Smooth muscle cell of the coronary artery (primary cell): ENCODE measurements at places on chromosomes 3 and 15. TPM values are rescaled to one million over a fixed set of nuclear protein-coding genes. Genes with fewer than 3 reads are reported as not detected.

DUOXA2 gene
- not detected in 2 replicates for total RNA-seq

ESYT3 gene
- 0.30 and 4.3 TPM in 2 replicates for total RNA-seq

GOLGA8R gene
- total RNA-seq: 1.2 and 2.8 TPM in 2 replicates

GUCA1C gene
- total RNA-seq: not detected in 2 replicates

P2RY12 gene
- total RNA-seq: 0.35 TPM in 1 of 2 replicates, not detected in the other

FLNB gene
- 43.9 and 249 TPM in 2 replicates for total RNA-seq

CPLX3 gene
- not detected in 2 replicates for total RNA-seq

PLCB2 gene
- total RNA-seq: 0.12 and 0.23 TPM in 2 replicates

U2SURP gene
- 17.7 and 36.7 TPM in 2 replicates for total RNA-seq

LTK gene
- total RNA-seq: 0.30 TPM in 1 of 2 replicates, not detected in the other

SLC33A1 gene
- total RNA-seq: 24.9 and 25.3 TPM in 2 replicates

RETNLB gene
- total RNA-seq: not detected in 2 replicates

TMEM108 gene
- total RNA-seq: 0.08 and 0.12 TPM in 2 replicates

ALAS1 gene
- total RNA-seq: 15.8 and 34.0 TPM in 2 replicates

LEKR1 gene
- 0.38 and 0.47 TPM in 2 replicates for total RNA-seq

ACKR2 gene
- 0.15 and 0.35 TPM in 2 replicates for total RNA-seq

GRM7 gene
- total RNA-seq: not detected in 2 replicates

GPR171 gene
- not detected in 2 replicates for total RNA-seq

TRPM1 gene
- not detected in 2 replicates for total RNA-seq

CADM2 gene
- total RNA-seq: not detected in 2 replicates

SKOR1 gene
- under 0.01 TPM in 1 of 2 replicates, not detected in the other for total RNA-seq

SPATA12 gene
- total RNA-seq: under 0.01 and 0.23 TPM in 2 replicates

KLHDC8B gene
- total RNA-seq: 24.7 and 26.5 TPM in 2 replicates

HHLA2 gene
- total RNA-seq: not detected in 2 replicates

COL6A5 gene
- total RNA-seq: 0.12 TPM in 1 of 2 replicates, not detected in the other

TBC1D23 gene
- total RNA-seq: 51.1 and 53.5 TPM in 2 replicates

GOLGA8H gene
- total RNA-seq: 0.30 TPM in 1 of 2 replicates, not detected in the other

AGBL1 gene
- total RNA-seq: not detected in 2 replicates
